Foreskin fibroblast (primary cell): ENCODE measurements at places on chromosomes 6 and 20.

GRCh38 chr6:11702089-11702488, 76.5 kb downstream of the ADTRP start:
- DNase-seq: no peak

DNA sequence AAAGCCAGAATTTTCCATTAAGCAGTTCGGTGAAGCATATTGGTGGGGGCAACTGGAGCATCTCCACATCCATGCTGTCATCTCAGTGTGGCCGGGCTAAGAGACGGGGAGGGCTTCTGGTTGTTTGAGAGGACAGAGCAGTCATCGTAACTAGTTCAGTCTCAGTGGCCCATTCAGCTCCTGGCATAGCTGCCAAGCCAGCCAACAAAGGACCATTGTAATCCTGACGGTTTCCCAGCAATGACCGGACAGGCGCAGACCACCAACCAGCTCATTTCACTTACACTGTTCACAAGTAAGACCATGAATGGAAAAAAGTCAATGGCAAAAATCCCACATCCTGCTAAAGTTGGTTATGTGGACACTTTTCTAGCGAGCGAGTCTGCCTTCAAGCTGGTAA, 14.9 kb upstream of the HDDC2 start:
- no peak for DNase-seq

- no peak for DNase-seq
These were observed 214.5 kb upstream of the TENT5A start for GRCh38 chr6:81966968-81967367.

DNA sequence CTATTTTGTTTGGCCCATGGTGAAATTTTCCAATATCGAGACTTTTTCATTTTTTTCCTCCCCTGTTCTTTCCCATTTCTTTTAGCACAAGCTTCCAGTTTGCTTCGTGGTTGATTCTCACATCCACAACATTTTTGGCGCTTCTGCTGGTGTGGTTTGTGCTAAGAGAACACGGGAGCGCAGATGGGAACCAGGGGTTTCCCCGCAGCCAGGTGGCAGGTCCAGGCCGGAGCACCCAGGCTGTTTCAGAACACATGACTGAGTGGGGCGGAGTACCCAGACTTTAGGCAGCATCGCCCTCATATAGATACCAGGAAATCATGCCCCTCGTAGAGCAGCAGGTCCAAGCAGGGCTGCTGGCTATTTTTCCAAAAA, 58.0 kb downstream of the SYTL3 start:
- no peak for DNase-seq

DNA sequence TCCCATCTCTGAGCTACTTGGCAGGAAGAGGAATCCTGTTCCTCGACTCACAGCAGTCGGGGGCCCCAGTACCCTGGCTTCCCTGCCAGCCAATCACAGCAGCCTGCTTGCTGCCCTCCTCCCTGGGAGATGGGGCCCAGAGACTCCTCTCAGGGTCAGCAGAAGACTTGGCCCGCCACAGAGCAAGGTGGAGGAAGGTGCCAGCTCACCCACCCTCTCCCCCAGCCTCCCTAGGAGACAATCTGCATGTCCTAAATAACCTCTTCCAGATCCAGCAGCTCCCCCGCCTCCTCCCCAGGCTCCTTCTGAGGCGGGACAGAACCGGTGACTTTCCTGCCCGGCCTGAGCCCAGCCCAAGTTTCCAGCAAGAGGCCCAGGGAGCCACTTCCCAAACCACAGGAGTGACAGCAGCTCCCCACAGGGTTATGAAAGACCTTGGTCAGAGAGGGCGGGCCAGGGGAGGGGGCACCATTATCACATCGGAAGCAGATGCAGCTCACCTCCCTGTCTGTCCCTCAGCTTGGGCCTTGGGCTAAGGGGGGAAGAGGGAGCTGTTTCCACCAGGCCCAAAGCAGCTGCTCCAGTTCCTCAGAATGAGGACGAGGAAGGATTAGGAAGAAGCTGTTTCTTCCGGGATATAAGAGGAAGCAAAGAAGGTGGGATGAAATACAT, 2.3 kb downstream of the CCND3 start:
- peak; percentile 87 for DNase-seq

- no peak for DNase-seq
These were observed 4.5 kb downstream of the HEY2 start for GRCh38 chr6:125753937-125754259.

DNA sequence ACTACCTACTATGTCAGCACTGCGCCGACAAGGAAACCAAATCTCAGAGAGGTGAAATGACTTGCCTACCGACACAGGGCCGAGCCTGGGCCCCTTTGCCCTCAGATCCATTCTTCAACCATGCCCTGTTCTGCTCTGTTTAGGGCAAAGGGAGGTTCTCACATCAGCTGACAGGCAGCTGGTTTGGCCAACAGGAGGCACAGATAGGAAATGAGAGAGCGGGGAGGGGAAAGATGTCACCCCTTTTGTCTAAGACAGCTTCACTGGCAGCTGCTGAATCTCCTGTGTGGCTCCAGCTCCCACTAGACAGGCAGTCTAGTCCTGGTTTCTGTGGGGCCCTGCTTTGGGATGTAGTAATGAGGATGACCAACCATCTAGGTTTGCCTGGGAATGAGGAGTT, 158.7 kb downstream of the TMEM200A start:
- DNase-seq: no peak

- DNase-seq: no peak
These were observed 586 bp upstream of the ALDH5A1 start for GRCh38 chr6:24493945-24494820.

- no peak for DNase-seq
These were observed 670.9 kb downstream of the QKI start for GRCh38 chr6:164085091-164086075.

DNA sequence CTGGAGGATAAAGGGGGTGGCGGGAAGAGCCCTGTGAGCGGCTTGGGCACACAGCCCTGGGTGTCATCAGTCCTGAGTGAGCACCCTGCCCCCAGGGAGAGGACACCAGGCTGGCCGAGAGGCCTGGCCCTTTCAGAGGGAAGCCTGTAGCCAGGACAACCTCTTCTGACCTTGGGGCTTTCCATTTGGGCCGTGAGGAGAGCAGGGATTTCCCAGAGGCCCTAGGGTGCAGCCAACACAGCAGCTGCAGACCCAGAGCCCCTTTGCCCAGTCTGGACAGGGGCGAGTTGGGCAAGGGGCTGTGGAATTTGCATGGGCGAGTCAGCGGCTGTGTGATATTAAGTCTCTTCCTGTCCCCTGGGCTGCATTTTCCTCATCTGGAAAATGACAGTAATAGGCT, 6.3 kb downstream of the MAP1LC3A start:
- DNase-seq: no peak

DNA sequence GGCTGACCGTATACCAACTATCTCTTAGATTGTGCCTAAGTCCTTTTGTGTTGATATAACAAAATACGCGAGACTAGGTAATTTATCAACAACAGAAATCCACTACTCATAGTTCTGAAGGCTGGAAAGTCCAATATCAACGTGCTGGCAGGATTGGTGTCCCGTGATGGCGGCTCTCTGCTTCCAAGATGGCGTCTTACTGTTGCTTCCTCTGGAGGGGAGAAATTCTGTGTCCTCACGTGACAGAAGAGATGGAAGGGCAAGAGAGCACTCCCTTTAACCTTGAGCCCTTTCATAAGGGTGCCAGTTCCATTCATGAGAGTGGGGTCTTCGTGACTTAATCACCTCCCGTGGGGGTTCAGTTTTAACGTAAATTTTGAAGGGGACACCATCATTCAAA, 28.1 kb downstream of the RNF144B start:
- DNase-seq: no peak

DNA sequence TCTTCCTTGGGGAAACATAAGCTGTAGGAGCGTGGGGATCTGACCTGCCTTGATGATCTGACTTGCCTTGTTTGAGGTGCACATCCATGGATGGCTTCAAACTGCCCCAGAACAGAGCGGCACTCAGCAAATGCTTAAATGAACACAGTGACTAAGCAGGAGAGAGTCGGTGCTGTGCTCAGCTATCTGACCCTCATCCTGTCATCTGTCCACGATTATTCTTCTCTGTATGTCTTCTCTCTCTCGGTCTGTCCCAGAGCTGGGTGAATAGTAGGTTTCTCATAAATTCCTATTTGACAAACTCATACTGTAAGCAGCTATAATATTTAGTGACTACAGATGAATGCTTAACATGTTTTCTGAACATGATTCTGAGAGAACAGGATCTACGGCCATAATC, 37.3 kb downstream of the TRAM2 start:
- DNase-seq: peak; percentile 78

DNA sequence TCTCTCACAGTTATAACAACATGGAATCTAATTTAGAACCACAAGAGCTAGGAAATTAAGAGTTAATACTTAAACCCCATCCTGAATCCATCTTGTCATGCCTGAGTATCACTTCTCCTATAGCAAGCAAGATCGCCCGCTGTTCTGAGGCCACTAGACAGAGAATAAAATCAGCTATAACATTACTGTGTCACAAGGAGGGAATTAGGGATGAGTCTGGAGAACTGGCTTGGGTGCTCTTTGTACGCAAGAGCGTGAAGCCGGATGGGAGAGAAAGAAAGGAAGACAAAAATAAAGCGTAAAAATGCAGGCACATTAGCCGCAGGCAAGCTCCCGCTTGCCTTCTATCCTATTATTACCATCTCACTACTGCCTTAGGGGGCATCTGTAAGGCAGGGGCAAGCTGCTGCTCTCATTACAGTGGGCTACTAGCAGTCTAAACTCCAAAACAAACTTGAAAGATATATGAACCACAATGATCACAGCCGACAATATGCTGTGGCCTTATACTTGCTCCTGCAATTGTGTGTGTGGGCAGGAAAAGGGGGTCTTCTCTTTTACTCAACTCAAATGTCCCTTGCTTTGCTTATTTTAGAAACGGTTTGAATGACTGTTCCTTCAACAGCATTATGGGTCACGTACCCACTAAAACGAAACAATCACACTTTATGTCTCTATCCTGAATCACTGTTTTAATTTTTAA, 81.9 kb downstream of the GJA10 start:
- DNase-seq: no peak

DNA sequence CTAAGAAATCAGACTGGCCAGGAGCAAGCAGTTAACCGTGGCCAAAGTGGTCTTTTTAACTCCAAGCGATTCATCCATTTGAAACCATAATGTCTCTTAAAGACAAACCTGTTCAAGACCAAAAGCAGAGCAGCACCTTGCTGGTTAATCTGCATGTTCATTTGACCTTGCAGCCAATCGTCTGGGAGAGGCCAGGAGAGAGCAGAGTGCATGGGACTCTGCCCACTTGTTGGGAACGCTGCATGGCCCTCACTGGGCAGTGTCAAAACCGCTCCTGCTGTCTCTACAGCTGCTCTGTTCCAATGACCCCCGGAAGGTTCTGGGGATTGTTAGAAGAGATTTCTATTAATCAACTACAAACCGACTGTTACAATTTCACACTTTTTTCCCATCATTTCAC, 79.6 kb downstream of the OLIG3 start:
- DNase-seq: no peak

- no peak for DNase-seq
These were observed 31.1 kb downstream of the TMEM242 start for GRCh38 chr6:157292202-157292601.

GRCh38 chr6:119173249-119174084, 95.0 kb upstream of the FAM184A start:
- no peak for DNase-seq

DNA sequence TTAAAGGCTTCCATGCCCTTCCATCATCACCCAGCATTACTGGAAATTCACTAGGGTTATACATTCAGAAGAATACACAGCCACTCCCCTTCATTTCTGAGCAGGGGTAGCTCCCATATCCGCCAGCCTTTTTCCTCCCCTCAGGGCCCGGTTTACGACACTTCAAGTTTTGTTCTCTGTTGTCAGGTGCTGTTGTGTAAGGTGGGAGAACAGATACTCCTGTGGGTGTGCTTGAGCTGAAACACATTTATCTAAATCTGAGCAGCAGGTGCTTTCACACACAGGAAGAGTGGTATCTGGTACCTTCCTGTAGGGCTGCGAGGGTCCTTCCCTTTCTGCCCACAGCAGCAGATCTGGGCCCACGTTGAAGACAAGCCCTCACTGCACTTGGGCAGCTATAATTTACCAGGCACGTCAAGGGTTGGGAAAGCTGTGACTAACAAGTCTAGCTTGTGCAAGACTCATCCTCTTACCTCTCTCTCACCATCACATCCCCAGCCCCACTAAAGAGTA, 215.8 kb upstream of the RREB1 start:
- no peak for DNase-seq

DNA sequence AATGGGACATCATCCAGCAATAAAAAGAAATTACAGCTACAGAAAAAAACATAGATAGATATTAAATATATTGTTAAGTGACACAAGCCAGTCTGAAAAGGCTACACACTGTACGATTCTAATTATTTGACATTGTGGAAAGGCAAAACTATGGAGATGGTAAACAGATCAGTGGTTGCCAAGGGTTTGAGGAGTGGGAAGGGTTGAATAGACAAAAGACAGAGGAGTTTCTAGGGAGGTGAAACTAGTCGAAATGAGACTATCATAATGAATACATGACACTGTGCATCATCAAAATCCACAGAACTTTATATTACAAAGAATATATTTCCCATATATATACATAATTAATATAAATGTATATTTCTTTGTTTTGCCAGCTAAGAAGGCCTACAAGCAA, 9.8 kb downstream of the EPM2A start:
- DNase-seq: no peak

GRCh38 chr6:116513224-116513875, 1.9 kb downstream of the CALHM5 start:
- DNase-seq: no peak

DNA sequence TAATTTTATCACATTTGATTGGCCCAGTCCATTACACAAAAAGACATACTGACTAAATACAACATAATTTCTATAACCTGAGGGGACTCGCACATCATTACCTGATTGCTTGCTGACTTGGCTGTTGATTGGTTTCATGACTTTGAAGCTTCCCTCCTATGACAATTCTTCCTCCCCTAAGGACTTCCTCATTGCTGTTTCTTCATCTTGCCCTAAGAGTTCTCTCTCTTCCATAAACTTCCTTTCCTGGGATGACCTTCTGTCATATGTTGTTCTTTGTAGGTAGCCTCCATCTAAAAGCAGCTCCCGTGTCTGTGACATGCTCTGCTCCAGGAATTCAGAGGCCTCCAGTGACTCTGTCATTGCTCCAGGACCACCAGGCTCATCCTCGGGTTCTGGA, 22.6 kb downstream of the RSPH3 start:
- DNase-seq: no peak

- no peak for DNase-seq
These were observed 29.1 kb downstream of the RPS12 start for GRCh38 chr6:132843316-132844035.
